ENCODE measurements at places on chromosomes 11 and 22.

- no peak for DNase-seq
Measured at GRCh38 chr11:129374081-129374992, 1.3 kb upstream of the BARX2 start.

GRCh38 chr11:96783311-96783710 is 393.5 kb downstream of the JRKL start:
- DNase-seq = no peak

- peak; percentile 66 for DNase-seq
Measured at GRCh38 chr11:62602141-62603071, 741 bp upstream of the MTA2 start.

DNA sequence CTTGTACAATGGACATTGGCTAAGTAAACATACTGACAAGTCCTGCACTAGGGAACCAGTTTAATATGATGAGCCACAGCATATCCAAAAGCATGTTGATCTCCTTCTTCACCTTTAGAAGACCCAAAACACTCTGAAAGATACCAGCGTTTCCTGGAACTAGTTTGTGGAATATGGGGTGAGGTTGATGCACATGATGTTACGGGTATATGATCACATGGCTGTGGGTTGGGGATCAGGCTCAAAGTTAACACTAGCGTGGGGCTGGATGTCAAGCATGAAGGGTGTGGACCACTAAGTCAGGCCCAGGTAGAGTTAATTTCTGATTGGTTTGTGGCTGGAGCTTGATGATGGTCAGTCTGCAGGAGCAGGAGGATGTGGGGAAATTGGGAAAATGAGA is 9.0 kb downstream of the IGLL5 start:
- no peak for DNase-seq

- no peak for DNase-seq
Measured at GRCh38 chr11:61052182-61052972, 49.9 kb upstream of the CD5 start.

DNA sequence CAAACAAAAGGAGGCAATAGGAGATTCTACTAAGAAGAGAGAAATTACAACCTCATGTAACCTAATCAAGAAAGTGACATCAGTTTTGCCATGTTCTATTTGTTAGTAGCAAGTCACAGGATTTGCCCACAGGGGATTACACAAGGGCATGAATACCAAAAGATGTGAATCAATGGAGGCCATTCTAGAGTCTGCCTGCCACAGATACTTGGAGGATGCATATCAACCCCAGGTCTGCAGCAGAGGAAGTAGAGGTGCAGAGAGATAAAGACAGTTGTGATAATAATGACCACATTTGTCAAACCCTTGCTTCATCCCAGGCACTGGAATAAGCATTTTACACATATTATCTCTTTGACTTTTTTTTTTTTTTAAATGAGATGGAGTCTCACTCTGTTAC is 2.4 kb upstream of the ASCC2 start:
- DNase-seq = no peak

GRCh38 chr11:12884751-12885318 is 124.3 kb upstream of the RASSF10 start:
- DNase-seq = no peak

DNA sequence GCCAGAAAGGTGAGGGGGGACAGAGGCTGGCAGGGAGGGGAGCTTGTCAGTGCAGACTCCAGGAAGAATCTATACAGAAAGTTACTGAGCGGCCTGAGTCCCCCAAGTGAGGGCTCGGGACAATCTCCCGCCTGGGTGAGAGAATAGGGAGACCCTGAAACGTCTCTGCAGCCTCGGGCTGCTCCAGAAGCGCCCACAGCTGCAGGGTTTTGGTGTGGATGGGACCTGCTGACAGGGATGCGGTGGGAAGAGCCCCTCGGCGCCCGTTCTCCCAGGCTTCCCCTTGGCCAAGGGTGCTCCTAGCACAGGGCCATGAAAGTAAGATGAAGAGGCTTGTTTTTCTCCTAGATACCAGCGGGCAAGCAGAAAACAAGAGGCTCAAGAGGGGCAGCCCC is 743 bp upstream of the RCE1 start:
- no peak for DNase-seq

- no peak for DNase-seq
Measured at GRCh38 chr11:115653926-115654325, 149.7 kb upstream of the CADM1 start.

- no peak for DNase-seq
Measured at GRCh38 chr11:17256512-17256911, 20.0 kb upstream of the NUCB2 start.

- DNase-seq = no peak
Measured at GRCh38 chr22:27930331-27931060, 11.4 kb upstream of the PITPNB start.

- no peak for DNase-seq
Measured at GRCh38 chr22:49015993-49016908, 811.4 kb downstream of the BRD1 start.

DNA sequence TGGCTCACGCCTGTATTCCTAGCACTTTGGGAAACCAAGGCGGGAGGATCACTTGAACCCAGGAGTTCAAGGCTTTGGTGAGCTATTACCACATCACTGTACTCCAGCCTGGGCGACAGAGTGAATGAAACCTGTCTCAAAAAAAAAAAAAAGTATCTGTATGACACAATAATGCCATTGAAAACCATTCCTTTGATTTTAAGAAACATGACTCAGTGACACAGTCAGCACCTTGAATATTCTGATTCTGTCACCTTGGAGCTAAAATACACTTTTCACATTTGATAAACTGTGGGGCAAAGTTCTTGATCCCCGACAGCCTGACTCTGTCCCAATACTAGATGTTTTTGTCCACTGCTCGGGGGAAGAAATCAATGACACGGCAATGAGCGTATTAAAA is 16.7 kb upstream of the ELFN2 start:
- no peak for DNase-seq

DNA sequence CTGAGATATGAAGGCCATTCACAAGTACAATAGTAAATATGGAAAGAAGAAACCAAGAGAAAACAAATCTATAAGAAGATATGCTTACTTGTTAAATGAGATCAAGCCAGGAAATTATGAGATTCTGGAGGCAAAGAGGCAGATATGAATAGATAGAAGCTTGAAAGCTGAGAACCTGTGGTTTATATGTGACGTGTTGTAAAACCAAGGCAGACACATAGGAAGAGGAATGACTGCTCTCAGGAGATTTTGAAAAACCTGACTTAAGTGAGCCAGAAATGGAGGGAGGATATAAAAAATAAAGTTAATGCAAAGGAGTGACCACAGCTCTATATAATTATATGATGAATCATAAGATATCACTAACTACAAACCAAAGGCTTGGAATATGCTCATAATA is 1160.5 kb upstream of the CNTN5 start:
- no peak for DNase-seq

DNA sequence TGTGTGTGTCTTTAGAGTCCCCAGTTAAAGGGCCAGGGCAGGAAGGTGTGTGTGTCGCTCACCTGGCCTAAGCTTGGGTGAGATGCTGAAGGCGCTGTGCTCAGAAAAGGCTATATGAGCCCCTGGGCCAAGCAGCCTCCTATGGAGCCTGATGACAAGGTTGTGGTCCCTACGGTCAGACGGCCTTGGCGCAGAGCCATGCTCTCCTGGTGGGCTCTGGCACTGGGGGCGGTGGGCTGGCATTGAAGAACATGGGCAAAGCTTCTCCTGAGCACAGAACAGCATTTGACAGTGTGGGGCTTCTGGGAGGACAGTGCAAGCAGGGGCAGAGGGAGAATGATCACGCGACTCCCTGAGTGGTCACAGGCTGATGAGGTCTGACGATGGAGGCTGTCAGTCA is 10.7 kb upstream of the LRRC10B start:
- DNase-seq = no peak

DNA sequence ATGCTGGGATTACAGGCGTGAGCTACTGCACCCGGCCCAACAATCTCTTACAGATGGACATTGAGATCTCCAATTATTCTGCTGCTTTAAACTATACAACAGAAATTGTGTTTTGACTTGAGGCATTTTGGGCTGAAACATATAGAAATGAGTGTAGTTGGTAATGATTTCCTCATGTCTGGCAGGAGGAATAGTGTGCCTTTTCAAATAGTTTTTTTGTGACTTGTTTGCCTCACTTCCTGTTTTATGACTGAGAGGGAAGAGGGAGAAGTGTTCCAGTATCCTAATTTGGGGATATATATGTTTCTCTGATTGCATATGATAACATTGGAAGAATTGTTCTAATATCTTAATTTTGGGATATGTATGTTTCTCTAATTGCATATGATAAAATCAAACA is 40.2 kb downstream of the EP300 start:
- no peak for DNase-seq

DNA sequence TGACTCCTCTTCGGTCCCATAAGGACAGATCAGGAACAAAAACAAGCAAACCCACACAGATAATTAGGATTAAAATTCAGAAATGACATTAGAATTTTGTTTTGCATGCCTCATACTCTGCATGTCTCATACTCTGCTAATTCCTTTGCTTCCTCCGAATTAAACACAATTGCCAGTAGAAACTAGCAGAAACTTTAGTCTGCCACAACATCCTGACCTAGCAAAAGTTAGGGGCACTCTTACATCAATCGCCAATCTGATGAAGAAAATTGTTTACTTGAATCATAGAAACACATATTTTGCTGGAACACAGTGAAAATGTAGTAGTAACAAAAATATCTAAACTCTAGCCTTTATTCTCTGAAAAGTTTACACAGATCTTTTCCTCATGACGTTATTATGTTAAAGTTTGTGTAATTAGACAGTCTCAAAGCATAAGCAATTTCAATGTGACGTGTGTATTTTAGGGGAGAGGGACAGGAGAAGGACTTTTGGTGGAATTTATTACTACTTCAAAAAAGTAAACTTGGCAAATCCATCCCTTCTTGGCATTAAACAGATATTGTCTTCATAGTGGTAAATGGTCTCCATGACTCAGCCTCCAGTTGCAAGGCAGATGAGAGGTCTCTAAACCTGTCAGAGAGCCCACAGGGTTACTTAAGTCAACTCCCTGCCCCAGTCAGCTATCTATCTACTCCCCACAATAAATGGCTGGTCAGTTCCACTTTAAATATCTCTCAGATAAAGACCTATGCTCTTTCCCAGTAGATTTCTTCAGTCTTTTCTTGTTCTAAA is 249.8 kb upstream of the UBASH3B start:
- no peak for DNase-seq

DNA sequence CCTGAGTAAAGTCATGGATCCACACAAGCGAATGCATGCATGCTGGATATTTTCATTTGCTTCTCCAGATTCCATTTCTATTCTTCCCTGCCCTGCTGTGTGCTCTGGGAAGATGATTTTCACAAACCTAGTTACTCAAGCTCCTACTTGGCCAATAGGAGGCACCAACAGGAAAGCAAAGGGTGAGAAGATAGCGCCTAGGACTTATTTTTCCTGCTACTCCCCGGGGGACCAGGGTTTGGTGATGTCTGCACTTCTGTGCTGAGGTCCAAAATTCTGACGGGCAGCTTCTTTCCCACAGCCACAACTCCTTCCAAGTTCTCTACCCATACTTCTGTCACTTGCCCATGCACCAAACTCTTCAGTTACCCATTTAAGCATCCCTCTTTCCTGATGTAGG is 509.3 kb upstream of the TENM4 start:
- DNase-seq = no peak

GRCh38 chr11:128105511-128105910 is 481.8 kb downstream of the ETS1 start:
- no peak for DNase-seq

DNA sequence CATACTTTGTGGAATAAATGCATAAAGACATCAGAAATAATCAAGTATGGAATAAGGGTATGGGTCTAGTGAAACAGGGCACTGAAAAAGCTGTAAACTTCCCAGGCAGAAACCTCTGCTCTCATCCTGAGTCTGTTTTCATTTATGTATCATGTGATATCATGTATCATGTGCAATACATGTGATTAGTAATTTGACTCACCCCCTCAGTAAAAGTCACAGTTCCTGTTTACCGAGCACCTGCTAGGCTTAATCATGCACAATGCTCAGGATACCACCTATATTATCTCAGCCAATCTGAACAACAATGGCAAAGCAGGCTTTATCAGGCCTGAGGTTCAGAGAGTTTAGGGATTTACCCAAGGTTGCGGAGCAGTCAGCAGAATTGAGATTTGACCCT is 250.6 kb upstream of the TENM4 start:
- no peak for DNase-seq

DNA sequence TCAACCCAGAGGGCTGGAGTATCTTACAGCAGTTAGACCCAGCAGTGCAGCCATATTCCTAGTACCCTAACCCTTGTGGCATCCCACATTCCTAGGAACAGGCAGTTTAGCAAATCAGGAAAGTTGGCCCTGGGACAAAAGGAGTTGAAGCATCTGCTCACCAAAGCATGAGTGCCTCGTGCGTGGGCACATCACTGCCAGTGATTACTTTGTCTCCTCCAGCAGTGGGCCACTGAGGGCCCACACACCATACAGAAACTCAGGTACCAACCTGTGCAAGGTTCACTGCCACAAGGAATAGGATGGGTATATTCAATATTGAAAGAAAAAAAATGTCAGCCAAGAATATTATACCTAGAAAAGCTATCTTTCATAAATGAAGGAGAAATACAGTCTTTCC is 227.5 kb upstream of the CNTN5 start:
- no peak for DNase-seq

- DNase-seq = no peak
Measured at GRCh38 chr11:66032957-66033735, 6.9 kb upstream of the CATSPER1 start.

- no peak for DNase-seq
Measured at GRCh38 chr11:762421-763072, 14.7 kb downstream of the GATD1 start.

DNA sequence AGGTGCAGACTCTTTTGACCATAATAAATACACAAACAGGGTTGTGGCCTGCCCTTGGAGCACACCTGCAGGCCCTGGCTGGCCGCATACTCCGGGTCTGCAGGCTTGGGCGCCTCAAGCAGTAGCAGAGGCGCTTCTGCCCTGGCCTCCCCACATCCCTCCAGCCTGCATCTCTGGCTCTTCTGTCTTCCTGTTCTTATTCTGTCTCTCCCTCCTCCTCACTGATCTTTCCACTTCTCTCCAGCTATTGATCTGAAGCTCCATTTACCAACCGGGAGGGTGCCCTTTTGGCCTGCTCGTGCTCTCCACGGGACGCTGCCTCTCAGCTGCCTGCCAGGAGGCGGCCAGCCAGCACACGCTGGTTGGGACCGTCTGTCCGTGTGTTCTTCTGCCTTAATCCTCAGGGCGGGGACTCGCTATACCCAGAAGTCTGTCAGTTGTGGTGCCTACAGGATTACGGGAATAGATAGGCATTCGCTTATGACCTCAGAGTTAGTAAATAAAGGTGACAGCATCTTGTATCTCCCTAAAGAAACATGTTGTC is 5.2 kb downstream of the UPB1 start:
- DNase-seq = no peak

GRCh38 chr22:25172153-25172552 is 27.5 kb upstream of the CRYBB3 start:
- DNase-seq = peak; percentile 54

GRCh38 chr11:132840191-132840590 is 692.1 kb downstream of the OPCML start:
- DNase-seq = no peak

DNA sequence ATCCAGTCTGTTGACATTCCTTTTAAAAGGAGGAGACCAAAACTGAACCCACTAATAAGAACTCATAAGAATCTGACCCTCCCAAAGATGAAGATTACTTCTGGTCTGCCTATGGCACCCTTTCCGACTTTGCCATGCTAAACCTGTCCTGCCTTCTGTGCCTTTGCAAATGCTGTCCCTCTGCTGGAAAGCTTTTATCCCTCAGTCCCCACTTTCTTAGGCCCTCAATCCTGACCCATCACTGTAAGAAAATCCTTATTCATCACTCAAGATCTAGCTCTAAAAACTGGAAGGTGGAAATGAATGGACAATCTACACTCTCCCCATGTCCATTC is 10.4 kb downstream of the MPZL3 start:
- no peak for DNase-seq
